ENCODE measurements at places on chromosomes 13 and 19.

DNA sequence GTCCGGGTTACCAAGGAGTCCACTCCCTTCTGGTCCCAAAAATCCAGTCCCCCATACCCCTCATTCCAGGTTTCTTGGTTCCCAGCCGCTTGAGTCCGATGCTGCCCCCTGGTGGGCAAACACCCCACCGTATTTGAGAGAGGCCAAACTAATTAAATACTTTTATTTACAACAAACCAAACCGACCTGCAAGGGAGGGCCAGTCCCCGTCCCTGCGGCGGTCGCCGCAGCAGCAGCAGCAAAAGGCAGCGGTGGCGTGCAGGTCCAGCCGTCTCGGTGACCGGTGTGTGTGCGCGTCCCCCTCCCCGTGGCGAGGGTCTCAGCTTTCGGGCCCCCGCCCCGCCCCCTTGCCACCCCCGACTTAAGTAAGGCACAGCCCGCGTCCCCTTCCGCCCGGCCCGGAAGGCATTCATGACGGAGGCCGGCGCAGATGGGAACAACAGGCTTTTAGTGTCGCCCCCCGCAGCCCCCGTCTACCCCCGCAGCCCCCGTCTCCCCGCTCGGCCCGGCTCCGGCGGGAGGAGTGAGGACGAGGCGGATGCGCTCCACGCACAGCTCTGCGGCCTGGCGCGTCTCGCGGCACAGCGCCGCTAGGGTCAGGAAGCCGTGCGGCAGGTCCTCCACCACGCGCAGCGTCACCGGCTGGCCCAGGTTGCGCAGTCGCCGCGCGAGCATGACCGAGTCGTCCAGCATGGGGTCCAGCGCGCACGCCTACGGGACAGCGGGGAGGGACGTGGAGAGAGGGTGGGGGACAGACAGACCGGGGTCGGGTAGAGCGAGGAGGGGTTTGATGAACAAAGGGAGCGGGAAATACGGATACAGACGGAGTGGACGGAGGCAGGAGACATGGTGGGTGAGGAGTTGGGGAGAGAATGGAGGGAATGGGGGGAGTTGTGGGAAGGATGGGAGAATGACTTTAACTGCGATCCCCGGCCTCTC lies 11.5 kb upstream of the CNFN start:
- no peak for DNase-seq

DNA sequence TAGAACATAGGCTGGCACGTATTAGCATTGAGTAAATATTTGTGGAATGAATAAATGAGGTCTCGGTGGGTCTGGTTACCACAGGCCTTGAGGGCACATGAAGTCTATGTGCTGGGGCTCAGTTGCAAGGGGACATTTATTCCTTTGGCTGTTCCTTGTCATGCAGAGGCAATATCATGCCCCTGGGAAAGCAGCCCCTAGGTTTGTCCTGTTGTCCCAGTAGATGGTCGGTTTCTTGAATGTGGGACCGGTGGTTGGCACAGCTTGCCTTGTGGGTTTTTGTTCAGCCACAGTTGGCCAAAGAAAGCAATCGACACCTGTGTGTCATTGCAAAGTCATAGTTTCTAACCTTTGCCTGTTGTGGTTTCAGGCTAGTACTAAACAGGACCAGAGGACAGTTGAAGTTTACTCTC lies 24.7 kb upstream of the GPR183 start:
- no peak for DNase-seq

DNA sequence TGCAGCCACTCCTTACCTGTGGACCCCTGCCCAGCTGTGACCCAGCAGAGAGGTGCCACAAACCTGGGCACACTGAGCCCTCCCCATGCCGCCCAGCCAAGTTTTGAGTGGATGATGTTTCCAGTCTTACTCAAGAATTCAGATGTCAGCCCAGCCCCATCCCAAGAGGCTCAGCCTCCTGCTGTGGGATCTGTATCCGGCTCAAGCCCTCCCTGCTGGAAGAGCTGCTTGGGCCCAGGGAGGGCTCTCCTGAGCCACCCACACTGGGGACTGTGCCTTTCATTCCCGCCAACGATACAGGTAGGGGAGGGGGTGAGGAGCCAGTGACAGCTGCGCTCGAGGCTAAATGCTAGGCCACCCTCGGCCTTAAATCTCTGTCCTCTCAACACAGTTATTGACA lies 5.9 kb upstream of the SLC7A9 start:
- no peak for DNase-seq

- no peak for DNase-seq
These were observed 124.6 kb downstream of the TUBA3C start for GRCh38 chr13:19056984-19057490.

GRCh38 chr19:40388481-40388880 lies 1.5 kb downstream of the HIPK4 start:
- DNase-seq = no peak

GRCh38 chr19:16034180-16034579 lies 42.1 kb upstream of the TPM4 start:
- DNase-seq = no peak

DNA sequence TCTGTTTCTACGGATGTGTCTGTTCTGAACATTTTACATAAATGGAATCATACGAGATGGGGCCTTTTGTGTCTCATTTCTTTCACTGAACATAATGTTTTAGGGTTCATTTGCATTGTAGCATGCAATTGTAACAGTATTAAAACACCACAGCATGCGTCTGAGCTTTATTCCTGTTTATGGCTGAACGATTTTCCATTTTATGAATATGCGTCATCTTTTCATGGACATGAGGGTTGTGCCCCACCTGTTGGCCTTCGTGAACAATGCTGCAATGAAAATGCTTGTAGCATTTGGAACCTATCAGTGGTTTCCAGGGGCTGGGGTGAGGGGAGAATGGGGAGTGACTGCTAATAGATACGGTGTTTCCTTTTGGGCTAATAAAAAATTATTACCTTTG lies 5.1 kb downstream of the OR10H1 start:
- DNase-seq = no peak

- no peak for DNase-seq
These were observed 483.2 kb downstream of the EFNB2 start for GRCh38 chr13:106052200-106052767.

GRCh38 chr13:24822640-24823039 lies 58.7 kb downstream of the RNF17 start:
- no peak for DNase-seq

GRCh38 chr13:78228211-78228610 lies 309.6 kb upstream of the EDNRB start:
- no peak for DNase-seq

DNA sequence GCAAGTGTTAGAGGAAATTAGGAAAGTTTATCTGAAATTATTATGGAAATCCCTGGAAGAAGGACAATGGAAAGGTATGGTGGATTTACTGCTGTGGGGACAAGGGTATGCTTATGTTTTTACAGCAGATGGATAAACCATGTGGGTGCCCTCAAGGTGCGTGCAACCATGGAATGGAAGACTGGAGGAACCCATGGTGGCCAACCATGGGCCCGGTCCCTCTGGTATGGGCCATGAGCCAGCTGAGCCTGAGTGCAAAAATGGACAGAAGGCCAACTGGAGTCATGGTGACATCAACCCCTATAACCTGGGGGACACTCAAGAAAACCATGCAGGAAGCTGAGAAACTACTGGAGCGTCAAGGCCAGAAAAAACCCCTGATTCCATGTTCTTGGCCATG lies 46.1 kb upstream of the ZNF726 start:
- DNase-seq = no peak

DNA sequence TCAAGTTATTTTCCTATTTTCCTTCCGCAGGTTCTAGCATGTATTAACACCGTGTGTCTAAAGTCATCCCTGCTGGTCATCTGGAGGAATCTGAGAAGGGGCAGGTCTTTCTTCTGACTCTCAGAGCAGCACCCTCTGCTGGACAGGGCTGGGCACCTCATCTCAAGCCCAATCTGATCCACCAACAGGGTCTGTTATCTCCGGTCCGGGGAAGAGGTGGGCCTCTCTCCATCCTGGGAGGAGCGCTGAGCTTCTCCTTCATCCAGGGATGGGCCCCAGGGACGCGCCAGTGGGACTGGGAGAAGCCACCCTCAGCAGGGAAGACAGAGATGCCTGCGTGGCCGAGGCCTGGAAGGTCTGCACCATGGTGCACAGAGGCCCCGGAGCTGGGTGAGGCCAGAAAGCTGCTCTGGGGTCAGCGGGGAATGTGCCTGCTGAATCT lies 26.0 kb upstream of the ZNF331 start:
- DNase-seq = no peak

DNA sequence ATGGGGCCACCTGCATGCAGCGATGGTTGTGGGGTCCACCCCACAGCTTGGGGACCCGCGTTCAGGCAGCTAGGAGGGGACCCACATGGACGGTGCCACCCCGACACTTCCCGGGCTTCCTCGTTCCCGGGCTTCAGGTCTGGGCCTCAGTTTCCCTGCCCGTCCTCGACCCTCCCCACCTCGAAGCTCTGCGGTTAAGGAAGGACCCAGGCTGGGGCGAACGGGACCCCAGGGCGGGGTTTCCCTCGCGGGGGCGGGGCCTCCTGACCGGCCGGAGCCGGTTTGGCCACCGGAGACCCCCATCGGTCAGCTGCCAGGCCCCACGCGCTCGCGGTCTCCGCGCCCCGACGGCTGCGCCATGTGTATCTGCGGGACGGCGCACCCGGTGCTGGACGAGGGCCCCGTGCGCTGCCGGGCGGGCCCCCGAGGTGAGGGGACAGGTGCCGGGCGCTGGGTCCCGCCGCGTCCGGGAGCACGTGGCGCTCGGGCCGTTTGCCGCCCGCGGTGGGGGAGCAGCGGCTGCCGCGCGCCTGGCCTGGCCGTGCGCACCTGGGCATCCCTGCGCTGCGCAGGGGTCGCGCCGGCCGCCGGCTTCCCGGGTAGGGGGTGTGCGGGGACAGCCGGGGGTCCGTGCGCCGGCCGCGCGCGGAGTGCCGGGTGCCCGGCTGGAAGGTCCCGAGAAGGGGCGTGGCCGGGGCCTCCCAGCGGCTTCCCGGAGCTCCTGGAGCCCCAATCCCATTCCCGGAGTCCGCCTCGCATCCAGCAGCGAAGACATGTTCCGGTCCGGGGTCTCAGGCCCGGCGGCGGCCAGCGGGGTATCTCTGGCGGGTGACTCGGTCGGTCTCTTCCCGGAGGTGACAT lies 4.2 kb downstream of the ARHGAP45 start:
- DNase-seq = no peak

- DNase-seq = no peak
These were observed 54.0 kb downstream of the KCNRG start for GRCh38 chr13:50069261-50069660.

- no peak for DNase-seq
These were observed 19.3 kb downstream of the PLD3 start for GRCh38 chr19:40367577-40368434.

All from AG04449 (cell line).